ENCODE measurements at places on chromosomes 5 and 9. TPM values are rescaled to one million over a fixed set of nuclear protein-coding genes. Genes with fewer than 3 reads are reported as not detected.

DNA sequence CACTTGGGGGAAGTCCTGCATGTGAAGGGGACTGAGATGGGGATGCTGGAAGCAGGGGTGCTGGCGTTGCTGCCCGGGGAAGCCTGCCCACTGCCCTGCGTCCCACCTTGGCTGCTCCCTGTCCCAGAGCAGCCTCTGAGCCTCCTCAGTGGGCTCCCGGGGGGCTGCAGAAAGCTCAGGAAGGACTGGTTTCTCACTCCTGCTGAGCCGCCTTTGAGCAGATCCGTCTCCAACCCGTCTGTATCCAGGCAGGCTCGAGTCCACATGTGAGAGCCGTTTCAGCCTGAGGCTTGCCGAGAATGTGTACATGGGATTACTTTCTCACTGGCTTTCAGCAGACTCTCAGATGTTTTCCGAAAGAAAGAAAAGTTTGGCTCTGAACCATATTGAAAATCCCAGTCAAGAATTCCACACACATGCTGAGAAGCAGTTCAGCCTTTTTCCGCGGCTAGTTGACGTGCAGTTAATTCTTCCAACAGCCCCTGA is 95.3 kb upstream of the COL5A1 start:
- H3K27ac ChIP-seq = no peak overlapping the region
- DNase-seq = no peak
- no peaks in the 10 kb centered on the region for H3K36me3 ChIP-seq
- H3K4me3 ChIP-seq = no peak overlapping the region
- no peaks in the 10 kb centered on the region for H3K27me3 ChIP-seq

The RLN1 gene
- total RNA-seq = 0.95 TPM

DNA sequence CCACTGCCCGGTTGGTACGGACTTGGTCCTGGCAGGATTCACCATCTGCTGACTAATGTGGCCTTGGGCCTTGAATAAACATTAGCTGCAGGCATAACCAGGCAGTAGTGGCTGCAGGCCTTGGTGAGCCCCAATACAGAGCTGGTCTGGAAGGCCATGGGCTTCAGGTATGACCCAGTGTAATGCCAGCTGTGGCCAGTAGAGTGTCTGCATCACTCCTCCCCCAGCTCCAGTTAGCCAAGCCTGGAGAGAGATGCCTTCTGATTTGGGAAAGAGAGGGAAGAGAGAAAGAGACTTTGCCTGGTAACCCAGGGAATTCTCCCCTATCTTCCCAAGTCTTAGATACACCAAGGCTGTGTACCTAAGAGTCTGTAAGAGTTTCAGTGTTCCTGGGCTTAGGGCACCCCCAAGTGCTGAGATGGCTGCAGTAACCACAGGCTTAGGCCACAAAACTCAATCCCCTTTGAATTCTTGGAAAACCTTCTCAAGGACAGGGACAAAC is 5.6 kb upstream of the C5 start:
- no peak overlapping the region for H3K4me3 ChIP-seq
- H3K4me1 ChIP-seq = no peaks in the 10 kb centered on the region
- H3K27ac ChIP-seq = no peak overlapping the region
- H3K27me3 ChIP-seq = no peaks in the 10 kb centered on the region
- H3K36me3 ChIP-seq = peaks cover 5% of the 10 kb centered on the region

DNA sequence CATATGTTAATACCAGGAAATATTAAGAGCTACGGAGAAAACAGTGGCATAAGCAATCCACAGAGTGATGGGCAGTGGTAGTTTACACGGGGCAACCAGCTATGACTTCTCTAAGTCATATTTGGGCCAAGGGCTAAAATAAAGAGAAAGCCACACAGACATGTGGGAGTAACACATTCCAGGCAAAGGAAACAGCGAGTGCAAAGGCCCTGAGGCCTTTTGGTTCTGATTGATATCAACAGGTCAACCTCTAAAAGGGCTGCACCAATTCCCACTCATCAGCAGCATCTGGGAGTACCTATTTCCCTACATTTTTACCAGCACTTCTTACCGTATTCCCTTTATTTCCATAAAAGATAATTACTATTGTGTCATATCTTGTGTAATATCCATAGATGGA is 173.4 kb downstream of the SPOCK1 start:
- no peaks in the 10 kb centered on the region for H3K36me3 ChIP-seq

GRCh38 chr9:104304925-104305324 is 199.1 kb upstream of the OR13F1 start:
- H3K36me3 ChIP-seq = no peaks in the 10 kb centered on the region
- H3K4me1 ChIP-seq = no peaks in the 10 kb centered on the region
- no peak for DNase-seq

DNA sequence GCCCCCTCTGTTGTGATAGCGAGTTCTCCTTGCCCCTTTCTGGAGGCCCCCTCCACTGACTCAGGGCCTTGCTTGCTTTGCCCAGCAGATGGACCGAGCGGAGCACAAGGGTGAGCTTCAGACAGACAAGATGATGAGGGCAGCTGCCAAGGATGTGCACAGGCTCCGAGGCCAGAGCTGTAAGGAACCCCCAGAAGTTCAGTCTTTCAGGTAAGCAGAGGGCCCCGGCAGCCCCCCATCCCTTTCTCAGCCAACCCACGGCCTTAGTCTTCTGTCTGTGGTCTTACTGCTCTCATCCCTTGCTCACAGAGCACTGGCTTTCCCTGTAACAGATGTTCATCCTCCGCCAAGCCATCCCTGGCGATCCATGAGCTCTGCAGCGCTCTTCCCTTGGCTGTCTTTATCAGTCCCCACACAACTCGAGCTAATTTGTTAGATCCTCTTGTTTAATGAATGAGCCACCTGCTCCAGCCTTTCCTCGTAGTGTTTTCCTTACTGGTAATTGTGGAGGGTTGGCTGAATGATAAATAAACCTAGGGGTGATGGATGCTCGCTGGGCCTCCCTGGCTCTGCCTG is 18.4 kb upstream of the RARS1 start:
- no peak overlapping the region for H3K4me3 ChIP-seq
- no peaks in the 10 kb centered on the region for H3K4me1 ChIP-seq
- no peak overlapping the region for H3K27ac ChIP-seq

- H3K27ac ChIP-seq = no peak overlapping the region
- no peaks in the 10 kb centered on the region for H3K36me3 ChIP-seq
- H3K27me3 ChIP-seq = peaks cover 15% of the 10 kb centered on the region
- no peak overlapping the region for H3K4me3 ChIP-seq
- H3K4me1 ChIP-seq = no peaks in the 10 kb centered on the region
Observed at GRCh38 chr5:88644676-88645075, 238.3 kb downstream of the MEF2C start.

The GRM6 gene
- not detected for total RNA-seq

The TYRP1 gene
- total RNA-seq = not detected

The PCDHAC1 gene
- total RNA-seq = not detected

- DNase-seq = no peak
- H3K36me3 ChIP-seq = peaks cover 64% of the 10 kb centered on the region
- H3K4me1 ChIP-seq = peaks cover 25% of the 10 kb centered on the region
- no peak overlapping the region for H3K27ac ChIP-seq
- H3K4me3 ChIP-seq = no peak overlapping the region
Observed at GRCh38 chr5:34913072-34913471, 2.2 kb downstream of the RAD1 start.

The PRLR gene
- not detected for total RNA-seq

DNA sequence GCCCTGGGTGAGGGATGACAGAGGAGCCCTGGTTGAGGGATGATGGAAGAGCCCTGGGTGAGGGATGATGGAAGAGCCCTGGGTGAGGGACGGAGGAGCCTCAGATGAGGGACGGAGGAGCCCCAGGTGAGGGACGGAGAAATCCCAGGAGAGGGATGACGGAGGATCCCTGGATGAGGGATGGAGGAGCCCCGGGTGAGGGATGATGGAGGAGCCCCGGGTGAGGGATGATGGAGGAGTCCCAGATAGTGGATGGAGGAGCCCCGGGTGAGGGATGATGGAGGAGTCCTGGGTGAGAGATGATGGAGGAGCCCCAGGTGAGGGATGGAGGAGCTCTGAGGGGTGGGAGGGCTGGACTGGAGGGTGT is 10.9 kb downstream of the PHF2 start:
- no peak for DNase-seq
- H3K4me3 ChIP-seq = no peak overlapping the region
- no peaks in the 10 kb centered on the region for H3K27me3 ChIP-seq

DNA sequence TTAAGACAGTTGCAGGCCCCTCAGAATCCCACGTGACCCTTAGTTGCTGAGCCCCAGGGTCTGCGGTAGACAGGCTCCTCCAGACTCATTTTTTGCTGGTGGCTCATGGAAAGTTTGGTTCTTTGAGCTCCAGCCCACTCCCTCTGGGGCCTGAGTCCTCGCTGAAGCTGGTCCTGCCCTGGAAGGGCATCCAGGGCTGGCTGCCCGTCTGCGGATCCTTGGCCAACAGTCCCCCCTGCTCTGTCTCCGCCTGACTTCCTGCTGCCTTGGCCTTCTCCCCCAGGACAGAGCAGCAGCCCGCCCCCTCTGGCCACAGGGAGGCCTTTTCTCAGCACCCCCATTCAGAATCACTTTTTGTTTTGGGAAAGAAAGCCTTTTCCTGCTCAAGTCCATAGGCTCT is 24.4 kb downstream of the SLC6A7 start:
- peaks cover 4% of the 10 kb centered on the region for H3K27me3 ChIP-seq
- no peak overlapping the region for H3K4me3 ChIP-seq

GRCh38 chr5:173880306-173880985 is 7.7 kb upstream of the CPEB4 start:
- H3K4me3 ChIP-seq = no peak overlapping the region
- no peaks in the 10 kb centered on the region for H3K36me3 ChIP-seq
- H3K4me1 ChIP-seq = peaks cover 17% of the 10 kb centered on the region
- no peak overlapping the region for H3K27ac ChIP-seq

- peaks cover 2% of the 10 kb centered on the region for H3K4me1 ChIP-seq
- DNase-seq = no peak
- peaks cover 51% of the 10 kb centered on the region for H3K36me3 ChIP-seq
- H3K27ac ChIP-seq = no peak overlapping the region
- H3K4me3 ChIP-seq = no peak overlapping the region
Observed at GRCh38 chr5:146164382-146164781, 18.1 kb downstream of the LARS1 start.

The ARL14EPL gene
- total RNA-seq = not detected

GRCh38 chr9:4116071-4116581 is 183.7 kb downstream of the GLIS3 start:
- no peaks in the 10 kb centered on the region for H3K4me1 ChIP-seq
- no peak overlapping the region for H3K4me3 ChIP-seq
- H3K27me3 ChIP-seq = no peaks in the 10 kb centered on the region
- H3K36me3 ChIP-seq = no peaks in the 10 kb centered on the region
- H3K27ac ChIP-seq = no peak overlapping the region

The CYSRT1 gene
- 0.26 TPM for total RNA-seq

The FAM200C gene
- 0.84 TPM for total RNA-seq

- H3K4me1 ChIP-seq = peaks cover 44% of the 10 kb centered on the region
- DNase-seq = peak; percentile 80
- no peak within 1 kb of the TSS for H3K27ac ChIP-seq
- H3K4me3 ChIP-seq = peak within 1 kb of the TSS; percentile 86
Observed at GRCh38 chr9:36136272-36136893, at the start of gene GLIPR2. GLIPR2 (plus strand) TSS chr9:36136733; CDS start chr9:36136779, 46 bp downstream.

- DNase-seq = no peak
- H3K27me3 ChIP-seq = peaks cover 4% of the 10 kb centered on the region
- H3K4me3 ChIP-seq = no peak overlapping the region
- no peak overlapping the region for H3K27ac ChIP-seq
- no peaks in the 10 kb centered on the region for H3K36me3 ChIP-seq
Observed at GRCh38 chr9:73037613-73038012, 84.8 kb upstream of the ALDH1A1 start.

- H3K27ac ChIP-seq = no peak overlapping the region
- DNase-seq = no peak
- no peaks in the 10 kb centered on the region for H3K4me1 ChIP-seq
- H3K27me3 ChIP-seq = no peaks in the 10 kb centered on the region
Observed at GRCh38 chr5:99866740-99867139, 668.4 kb upstream of the FAM174A start.

The CCIN gene
- not detected for total RNA-seq

GRCh38 chr5:76475936-76476335 is 72.9 kb downstream of the IQGAP2 start:
- H3K36me3 ChIP-seq = no peaks in the 10 kb centered on the region
- peaks cover 73% of the 10 kb centered on the region for H3K4me1 ChIP-seq
- no peak overlapping the region for H3K4me3 ChIP-seq
- H3K27ac ChIP-seq = no peak overlapping the region

The GPR150 gene
- 0.94 TPM for total RNA-seq

DNA sequence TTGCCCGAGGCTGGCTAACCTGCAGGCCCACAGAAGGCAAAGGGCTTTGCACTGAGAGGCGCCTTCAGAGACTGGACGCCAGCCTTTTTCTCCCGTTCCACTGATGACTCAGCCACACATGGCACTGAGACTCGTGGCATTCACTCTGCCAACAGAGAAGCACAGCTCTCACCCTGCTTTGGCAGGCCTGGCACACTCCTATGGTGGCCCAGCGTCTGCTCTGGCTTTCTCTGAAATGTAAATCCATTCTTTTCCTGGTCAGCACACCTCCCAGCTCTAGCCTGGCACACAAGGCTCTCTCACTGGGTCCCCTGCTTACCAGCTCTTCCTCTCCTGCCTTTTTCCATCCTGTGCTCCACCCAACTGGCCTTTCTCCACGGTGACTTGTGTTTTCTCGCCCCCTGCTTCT is 5.9 kb upstream of the MELK start:
- no peak overlapping the region for H3K27ac ChIP-seq
- H3K27me3 ChIP-seq = no peaks in the 10 kb centered on the region
- no peak overlapping the region for H3K4me3 ChIP-seq
- no peak for DNase-seq
- no peaks in the 10 kb centered on the region for H3K36me3 ChIP-seq
- no peaks in the 10 kb centered on the region for H3K4me1 ChIP-seq

DNA sequence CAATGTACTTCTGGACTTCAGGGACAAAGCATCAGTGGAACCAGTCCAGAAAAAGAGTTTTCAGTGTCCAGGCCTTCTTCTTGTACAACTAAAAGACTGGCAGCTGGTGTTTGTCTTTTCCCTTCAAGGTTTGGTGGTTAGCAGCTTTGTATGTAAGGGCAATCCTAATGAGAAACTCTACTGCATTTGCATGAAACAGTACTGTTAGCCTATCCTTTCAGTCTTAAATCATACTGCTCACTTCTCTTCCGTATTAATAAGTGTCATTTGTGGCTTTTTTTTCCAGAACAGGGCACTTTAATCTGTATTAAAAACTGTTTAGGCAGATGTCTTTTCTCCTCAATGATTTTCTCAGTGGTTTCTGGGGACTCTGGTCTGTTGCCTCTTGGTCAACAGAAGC is 48.9 kb downstream of the FAM174A start:
- H3K4me3 ChIP-seq = no peak overlapping the region
- H3K27me3 ChIP-seq = no peaks in the 10 kb centered on the region
- no peaks in the 10 kb centered on the region for H3K4me1 ChIP-seq
- no peak overlapping the region for H3K27ac ChIP-seq
- peaks cover 8% of the 10 kb centered on the region for H3K36me3 ChIP-seq
- DNase-seq = no peak

DNA sequence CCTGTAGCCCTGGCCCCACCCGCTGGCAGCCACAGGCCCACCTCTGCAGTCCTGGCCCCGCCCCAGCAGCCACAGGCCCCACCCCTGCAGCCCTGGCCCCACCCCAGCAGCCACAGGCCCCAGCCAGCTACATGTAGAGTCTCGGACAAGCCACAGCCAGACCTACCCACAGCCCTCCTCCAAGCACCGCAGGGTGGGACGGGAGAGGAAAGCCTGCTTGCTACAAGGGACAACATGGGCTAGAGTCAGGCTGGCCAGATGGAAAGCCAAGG is 49.5 kb upstream of the SARDH start:
- H3K36me3 ChIP-seq = no peaks in the 10 kb centered on the region
- no peak for DNase-seq
- no peak overlapping the region for H3K4me3 ChIP-seq

The DDX4 gene
- not detected for total RNA-seq
